Osteoblast (primary cell): ENCODE measurements at places on chromosomes 1 and 21. TPM values are rescaled to one million over a fixed set of nuclear protein-coding genes. Genes with fewer than 3 reads are reported as not detected.

DNA sequence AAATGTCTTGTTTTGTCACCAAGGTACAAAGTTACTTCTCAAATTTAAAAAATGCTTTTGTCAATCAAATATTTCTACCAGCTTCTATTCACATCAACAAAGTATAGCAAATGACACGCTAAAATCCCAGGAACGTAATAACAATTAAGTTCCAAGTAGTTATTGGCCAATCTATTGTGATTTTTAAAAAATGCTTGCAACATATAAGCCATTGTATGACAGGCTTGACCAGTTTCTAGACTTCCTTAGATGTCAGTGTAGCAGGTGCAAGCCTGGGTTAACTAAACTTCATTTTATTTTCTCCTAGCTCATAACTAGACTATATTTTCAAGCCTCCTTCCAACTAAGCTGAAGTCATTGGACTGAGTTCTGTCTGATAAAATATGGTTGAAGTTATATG lies 494.5 kb upstream of the PKN2 start:
- DNase-seq: no peak

DNA sequence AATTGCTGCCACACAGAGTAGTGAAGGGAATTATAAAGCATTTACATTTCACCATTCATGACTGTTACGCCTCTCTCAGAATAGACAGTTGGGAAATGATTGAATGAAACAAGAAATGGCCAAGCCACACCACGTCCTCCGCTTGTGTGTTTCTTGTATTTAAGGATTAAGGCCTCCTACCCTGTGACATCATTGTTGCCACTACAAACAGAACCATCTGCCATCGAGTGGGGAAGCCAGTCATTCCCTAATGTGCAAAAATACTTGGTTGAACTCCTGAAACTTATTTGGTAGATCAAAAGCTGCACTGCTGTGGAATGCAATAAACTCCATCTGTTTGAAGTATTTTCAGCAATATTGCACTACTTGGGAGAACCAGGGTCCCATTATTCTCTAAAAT lies 99.0 kb upstream of the C1orf105 start:
- DNase-seq: peak; percentile 60

DNA sequence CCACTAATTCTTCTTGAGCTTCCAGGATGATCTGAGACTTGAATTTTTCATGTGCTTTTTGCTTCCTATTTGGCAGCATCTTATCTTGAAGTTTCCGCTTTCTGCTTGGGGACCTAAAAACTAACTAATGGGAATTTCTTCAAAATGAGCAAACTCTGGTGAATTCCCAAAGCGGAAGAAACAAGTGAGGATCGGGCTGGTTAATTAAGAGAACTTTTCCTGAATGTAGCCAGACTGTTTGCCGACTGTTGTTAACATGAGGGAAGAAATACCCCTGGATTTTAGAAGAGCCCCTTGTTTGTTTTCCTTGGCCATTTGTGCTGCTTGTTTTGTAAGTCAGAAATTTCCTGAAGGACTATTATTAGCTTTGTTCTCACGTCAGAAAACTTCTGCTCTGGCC lies 6.1 kb upstream of the SELE start:
- no peak for DNase-seq

GRCh38 chr1:185467122-185467521 lies 150.1 kb upstream of the IVNS1ABP start:
- no peak for DNase-seq

- DNase-seq: no peak
Observed at GRCh38 chr21:41885341-41886024, 6.3 kb upstream of the PRDM15 start.

GRCh38 chr21:37075214-37075770 lies 2.2 kb downstream of the TTC3 start:
- DNase-seq: no peak

GRCh38 chr1:53254011-53254640 lies 15.8 kb upstream of the MAGOH start:
- no peak for DNase-seq

DNA sequence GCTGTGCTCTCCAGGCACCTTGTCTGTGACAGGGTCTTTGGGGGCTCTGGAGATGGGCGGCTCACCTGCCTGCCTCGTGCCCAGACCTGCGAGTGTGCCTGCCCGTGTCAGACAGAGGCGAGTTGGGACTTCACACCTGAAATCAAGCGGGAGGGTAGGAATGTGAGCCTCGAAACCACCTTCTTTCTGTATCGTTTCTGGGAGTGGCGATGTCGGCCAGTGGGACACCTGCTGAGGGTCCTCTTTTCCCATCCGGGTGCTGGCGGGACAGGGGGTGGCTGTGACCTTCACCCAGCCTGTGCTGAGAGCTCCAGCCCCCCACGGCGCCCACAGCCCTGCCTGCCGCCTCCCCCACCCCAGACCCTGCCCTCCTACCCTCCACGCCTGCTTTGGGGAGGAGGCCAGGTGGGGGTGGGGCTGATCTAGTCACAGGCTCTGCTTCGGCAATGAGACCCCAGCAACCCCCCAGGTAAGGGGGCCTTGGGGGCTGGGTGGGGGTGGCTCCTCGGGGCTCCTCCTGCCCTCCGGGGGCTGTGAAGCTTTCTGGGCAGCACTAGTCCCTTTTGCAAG lies 15.6 kb upstream of the FAAP20 start:
- no peak for DNase-seq

- DNase-seq: no peak
Observed at GRCh38 chr1:177801790-177802189, 168.1 kb downstream of the SEC16B start.

- peak; percentile 22 for DNase-seq
Observed at GRCh38 chr1:65214340-65215027, 66.5 kb downstream of the AK4 start.

DNA sequence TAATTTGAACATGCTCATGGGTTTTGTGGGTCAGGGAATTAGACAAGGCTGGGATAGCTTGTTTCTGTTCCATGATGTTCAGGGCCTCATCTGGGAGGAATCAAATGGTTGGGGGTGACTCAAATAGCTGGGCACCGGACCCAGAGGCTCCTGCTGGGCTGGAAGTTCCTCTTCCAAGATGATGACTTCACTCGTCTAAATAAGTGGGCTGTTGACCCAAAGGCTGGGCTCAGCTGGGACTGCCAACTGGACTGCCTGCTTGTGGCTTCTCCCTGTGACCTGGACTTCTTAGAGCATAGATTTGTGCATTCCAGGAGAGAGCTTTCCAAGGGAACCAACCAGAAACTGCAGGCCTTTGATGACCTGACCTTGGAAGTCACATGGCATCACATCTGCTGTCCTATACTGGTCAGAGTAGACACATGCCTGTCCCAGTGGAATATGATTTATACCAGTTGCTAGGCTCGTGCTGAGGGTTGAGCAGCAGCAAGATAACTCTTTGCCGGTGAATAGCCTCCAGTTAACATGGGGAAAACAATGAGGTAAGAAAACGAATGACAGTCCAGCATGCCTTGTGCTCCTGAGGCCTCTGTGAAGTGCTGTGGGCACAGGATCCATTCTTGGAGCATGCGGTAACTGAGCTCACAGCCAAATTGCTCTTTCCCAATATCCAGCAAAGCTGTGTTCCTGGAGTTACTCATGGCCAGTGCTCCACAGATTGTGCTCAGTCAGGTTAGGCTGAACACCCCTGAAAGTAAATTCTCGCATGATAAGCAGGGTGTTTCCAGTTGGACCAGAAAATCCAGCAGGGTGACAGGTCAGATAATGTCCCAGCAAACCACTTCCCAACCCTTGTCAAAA lies 272.9 kb upstream of the TMEM51 start:
- DNase-seq: peak; percentile 92

DNA sequence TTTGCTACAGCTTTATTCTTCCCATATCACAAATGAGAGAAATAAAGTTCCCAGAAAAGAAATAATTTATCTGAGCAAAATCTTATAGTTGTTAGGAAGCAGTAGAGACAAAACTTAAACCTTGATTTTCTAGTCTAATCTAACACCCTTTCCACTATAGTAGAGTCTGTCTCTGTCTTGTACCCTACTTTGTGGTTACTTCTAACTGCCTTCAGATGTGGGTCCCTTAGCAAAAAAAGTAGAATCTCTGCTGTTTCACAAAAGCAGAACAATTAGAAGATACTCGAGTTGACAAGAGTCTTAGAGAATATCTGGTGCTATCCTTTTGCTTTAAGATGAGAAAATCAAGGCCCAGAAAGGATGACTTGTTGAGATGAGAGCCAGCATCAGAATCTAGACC lies 48.1 kb upstream of the FGGY start:
- no peak for DNase-seq

DNA sequence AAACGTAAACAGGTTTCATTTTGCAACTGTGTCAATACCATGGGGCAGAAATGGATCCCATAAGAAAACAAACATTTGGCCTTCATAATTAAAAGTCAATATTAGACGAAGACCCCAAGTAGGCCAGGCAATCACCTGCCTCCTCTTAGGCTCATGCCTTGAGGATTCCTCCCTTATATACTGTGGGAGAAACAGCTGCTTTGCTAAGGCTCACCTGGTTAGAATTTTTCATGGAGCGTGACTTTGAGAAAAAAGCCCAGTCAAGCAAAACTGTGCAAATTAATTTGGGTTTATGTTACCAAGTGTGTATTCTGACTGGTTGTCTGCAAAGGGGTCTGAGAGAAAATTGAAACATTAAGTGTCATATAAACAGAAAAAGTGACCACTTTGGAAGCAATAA lies 605.3 kb upstream of the USP24 start:
- no peak for DNase-seq

DNA sequence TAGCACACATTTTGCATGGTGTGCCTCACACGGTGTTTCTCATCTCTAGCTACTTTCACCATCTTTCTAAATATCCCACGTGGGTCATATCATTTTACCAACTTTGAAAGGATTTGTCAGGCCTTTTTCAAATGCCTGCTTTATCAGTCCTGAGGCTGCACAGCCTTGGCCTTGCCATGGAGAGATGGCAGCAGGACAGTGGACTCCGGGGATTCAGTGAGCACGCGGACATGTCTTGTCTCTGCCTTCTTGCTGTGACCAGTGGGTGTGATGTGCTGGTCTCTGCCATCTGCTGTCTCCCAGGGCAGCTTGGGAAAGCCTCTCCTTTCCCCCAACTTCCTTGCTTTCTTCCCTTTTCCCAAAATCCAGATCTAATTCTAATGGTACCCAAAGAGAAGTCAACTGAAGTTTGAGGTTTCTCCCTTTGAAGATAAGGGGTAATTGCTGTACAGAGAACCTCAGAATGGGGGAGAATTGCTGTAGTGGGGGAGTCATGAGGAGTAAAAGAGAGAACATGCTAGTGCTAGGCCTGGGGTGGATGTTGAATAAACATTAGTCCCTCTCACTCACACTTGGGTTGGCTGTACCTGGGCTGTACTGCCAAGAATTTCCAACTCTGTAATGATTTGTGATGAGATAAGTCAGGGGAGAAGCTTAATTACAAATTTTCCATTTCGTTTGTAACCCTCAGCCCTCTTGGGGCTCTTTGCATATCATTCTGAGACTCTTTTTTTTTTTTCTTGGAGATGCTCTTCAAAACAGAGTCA lies 99.5 kb downstream of the GALNT2 start:
- DNase-seq: no peak

- peak; percentile 95 for DNase-seq
Observed at GRCh38 chr1:19010995-19011844, 54.7 kb upstream of the IFFO2 start.

DNA sequence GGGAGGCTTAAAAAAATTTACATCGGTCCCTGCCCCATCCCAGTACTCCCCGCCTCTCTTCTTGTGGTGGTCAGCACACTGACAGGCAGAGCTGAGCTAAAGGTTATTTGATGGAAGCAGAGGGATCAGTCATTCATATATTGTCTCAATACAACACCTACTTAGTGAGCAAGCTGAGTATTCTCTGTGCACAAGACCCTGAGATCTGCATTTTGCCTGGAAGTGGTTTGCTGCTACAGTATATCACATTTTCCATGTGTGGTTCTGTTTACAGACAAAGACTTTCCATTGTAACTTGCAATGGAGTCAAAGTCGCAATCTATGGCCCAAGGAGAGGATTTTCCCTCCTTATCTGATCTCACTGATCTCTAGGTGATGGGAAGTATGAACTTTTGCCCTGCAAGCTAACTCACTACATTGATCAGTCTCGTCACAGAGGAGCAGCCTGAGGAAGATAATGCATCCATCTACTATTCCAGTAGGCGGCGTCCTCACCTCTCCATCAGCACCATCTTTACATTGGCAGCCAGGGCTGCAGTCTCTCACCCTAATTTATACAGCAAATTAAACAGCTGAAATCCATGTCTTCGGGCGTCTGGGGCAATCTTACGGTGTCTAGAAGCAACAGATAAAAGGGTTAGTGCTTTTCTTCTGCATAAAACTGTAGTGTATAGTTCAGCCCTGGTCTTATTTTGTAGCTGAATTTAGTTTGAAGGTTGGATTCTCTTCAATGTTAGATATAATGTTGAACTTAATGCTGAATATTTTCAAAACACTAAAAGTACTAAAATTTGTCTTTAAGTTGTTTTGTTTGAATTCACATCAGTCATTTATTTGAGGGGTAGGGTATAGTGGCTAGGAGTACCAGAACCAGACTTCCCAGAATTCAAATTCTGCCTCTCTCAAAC lies 3.2 kb upstream of the TRAF5 start:
- peak; percentile 83 for DNase-seq

DNA sequence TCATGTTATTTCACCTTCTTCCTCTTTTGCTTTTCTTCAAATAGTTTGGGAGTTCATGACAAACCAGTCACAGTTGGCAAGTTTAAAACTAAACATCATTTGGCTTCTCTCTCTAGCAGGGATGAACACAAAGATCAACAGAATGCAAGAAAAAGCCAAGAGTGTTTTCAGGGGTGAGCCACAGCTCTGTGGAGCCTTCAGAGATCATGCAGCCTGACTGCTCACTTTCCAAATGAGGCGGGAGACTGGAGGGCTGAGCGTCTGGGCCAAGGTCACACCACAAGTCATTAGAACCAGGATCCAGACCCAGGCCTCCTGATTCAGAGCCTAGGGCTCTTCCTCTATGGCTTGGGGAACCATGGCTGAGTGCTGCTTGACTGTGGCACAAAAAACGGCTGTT lies 2.7 kb downstream of the DPT start:
- no peak for DNase-seq

GRCh38 chr1:9909234-9910046 lies 629 bp downstream of the CTNNBIP1 start:
- peak; percentile 80 for DNase-seq

GRCh38 chr1:87296206-87296605 lies 32.5 kb upstream of the LMO4 start:
- DNase-seq: no peak

- no peak for DNase-seq
Observed at GRCh38 chr21:41090981-41091380, 77.0 kb upstream of the BACE2 start.

DNA sequence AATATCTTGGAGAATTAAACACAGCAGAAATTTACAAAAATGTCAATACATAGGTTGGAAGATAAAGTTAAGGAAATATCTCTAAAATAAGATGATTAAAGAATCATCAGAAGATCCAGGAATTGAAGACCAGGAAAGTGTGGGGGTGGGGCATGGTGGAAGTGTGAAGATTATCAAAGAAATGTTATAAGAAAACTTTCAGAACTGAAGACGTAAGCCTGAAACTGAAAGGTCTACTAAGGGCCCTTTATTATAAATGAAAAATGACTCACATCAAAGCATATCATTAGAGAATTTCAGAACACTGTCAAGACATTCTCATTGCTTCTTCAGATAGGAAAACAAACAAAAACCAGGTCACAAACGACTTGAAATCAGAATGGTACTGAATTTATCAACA lies 92.4 kb upstream of the DPT start:
- DNase-seq: no peak

- DNase-seq: peak; percentile 86
Observed at GRCh38 chr1:227893300-227893948, 54.3 kb downstream of the WNT9A start.

Gene NDUFS5
- 240 and 243 TPM in 2 replicates for total RNA-seq

Gene MPZ
- total RNA-seq: 0.88 and 2.2 TPM in 2 replicates

Gene FBXO28
- total RNA-seq: 35.5 and 36.5 TPM in 2 replicates

Gene NCF2
- total RNA-seq: 0.88 and 2.2 TPM in 2 replicates

Gene ERMAP
- total RNA-seq: 21.7 and 29.2 TPM in 2 replicates

Gene SLC45A1
- 1.8 and 2.4 TPM in 2 replicates for total RNA-seq
